Activated CD4-positive, alpha-beta T cell treated with anti-CD3 and anti-CD28 coated beads, Interleukin-2, amount 50 U/mL, for 16 hours (primary cell): ENCODE measurements at places on chromosomes 4 and X.

GRCh38 chr4:172842779-172843178 lies 325.8 kb upstream of the GALNT7 start:
- no peak for DNase-seq

DNA sequence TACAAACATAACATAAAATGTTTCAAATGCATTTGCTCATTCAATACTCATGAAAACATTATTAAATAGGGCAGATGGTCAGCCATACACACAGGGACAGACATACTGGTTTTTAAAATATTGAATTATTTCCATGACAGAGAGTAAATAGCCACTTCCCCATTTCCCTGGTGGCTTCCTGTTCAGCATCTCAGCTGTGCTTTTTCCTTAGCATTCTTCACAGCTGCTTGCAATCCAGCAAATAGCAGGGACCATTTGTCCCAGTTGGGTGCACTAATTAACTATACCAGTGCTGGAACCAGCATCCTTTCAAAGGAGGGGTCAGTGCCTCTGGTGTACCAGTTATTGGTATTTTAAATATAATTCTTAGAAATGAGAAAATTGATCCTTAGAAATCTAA lies 964.7 kb downstream of the RAB28 start:
- DNase-seq = no peak

DNA sequence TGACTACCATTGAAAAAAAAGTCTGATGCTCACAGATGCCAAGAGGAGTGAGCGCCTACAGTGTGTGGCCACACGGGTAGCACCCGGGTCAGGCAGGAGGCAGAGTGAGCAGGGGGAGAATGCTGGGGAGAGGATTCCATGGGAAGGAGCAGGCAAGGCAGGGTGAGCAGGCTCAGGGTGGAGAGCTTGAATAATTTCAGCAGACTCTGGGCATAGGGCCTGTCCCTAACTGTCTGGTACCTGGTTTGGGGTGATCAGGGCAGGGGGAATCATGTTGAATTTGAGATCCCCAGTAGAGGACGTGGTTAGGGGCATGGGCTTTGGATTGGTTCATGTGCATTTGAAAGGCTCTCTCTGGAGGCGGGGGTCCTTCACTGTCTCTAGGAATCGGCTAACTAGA lies 51.2 kb upstream of the TLR3 start:
- no peak for DNase-seq

DNA sequence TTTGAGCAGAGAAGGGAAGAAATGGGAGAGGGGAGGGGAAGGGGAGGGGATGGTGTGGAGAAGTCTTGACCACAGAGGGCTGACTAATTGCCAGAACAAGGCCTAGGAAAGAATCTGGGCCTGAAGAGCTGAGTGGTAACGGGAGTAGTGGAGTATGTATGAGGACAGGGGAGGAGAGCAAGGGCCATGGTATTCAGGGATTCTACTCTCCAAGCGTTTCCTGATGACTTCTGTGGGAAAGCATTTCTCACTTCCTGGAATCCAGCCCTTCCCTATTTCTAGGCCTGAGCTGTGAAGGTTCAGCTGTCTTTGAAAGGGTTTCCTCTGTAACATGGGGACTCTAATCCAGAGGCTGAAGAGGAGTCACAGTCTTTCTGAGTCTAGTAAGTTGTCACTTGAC lies 19.7 kb upstream of the SOX3 start:
- DNase-seq = no peak

DNA sequence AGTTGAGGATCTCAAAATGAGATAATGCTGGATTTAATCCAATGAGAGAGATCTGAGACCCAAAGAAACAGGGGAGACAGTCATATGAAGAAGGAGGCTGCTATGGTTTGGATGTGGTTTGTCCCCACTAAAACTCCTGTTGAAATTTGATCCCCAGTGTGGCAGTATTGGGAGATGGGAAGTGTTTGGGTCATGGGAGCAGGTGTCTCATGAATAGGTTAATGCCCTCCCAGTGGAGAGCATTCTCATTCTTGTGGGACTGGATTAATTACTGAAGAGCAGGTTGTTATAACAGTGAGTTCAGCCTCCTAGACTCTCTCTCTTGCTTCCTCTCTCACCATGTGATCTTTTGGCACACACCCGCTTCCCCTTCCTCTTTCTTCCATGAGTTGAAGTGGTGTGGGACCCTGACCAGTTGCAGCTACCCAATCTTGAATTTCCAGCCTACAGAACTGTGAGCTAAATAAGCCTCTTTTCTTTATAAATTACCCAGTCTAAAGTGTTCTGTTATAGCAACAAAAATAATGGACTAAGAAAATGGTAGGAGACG lies 70.3 kb downstream of the PPEF2 start:
- no peak for DNase-seq

DNA sequence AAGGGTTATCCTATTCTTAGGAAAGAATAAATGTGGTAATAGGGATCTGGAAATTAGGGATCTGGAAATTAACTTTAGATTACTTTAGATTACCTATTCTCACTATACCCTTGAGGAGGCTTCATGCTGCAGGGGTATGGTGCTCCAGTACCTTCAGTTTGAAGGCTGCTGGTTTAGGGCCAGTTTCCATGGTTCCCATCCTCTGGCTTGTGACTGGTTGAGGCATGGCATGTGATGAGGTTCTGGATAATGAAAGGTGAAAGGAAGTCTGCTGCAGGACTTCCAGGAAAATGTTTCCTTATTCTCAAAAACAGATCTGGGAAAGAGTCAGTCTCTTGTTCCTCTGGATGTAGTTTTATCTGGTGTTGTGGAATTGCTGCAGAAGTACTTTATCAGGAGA lies 25.9 kb downstream of the FRAS1 start:
- no peak for DNase-seq

DNA sequence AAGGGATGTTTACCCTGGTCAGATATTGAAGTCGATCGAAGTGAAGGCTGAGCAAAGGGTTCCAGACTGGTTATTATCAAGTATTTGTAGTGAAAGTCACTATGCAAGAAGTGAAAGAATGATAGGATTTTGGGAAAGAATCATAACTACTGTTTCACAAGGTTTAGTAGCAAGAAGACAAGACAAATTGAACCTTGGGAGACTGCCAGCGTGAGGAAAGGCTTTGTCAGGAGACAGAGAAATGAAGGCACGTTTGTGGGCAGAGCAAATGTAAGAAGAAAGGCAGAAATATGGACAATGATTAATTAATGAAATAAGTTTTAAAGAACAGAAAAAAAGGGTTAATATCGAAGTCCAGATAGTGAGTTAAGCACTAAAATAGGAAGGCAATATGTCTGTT lies 456.8 kb downstream of the TRIML1 start:
- DNase-seq = no peak

GRCh38 chr4:98639523-98639922 lies 18.9 kb downstream of the TSPAN5 start:
- DNase-seq = peak; percentile 42

DNA sequence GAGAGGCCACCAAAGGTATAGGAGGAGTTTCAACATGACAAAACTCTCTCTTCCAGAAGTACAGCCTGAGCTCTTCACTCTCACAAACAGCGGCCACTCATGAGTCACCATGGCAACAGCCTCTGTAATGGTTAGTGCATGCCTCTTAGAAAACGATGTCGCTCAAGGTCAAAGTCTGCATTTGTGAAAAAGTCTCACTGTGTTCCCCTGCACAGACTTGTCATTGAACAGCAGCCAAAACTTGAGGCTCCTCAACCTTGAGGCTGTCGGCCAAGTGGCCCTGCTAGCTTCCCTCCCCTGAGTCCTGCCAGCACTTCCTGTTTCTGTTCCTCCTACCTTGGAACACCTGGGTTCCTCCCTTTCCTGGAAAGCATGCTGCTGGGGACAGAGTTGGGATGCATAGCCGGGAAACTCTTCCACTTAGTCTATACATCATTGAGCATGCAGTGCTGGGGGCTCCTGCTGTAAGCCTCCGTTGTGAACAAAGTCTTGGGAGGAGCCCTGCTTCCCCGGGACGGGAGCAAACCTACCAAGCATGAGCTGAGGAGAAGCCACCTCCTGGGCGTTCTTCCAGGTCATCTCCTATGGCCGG lies 66.6 kb downstream of the ING2 start:
- DNase-seq = no peak

DNA sequence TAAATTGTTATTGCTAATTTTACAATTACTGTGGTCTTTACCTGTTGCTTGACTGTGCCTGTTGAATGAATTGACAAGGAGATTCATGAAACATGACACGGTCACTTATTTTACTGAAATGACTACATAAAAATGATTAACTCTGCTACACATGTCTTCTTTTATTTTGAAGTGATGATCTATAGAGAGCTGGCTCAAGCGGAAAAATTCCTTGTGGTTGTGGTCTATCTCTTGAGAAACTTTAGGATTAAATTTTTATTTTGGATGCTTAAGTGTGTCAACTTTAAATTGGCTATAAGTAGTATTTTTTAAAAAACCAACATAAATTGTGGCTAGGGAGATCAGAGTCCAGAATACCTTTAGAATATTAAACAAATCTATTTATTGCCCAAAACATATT lies 131.8 kb upstream of the PITX2 start:
- no peak for DNase-seq

DNA sequence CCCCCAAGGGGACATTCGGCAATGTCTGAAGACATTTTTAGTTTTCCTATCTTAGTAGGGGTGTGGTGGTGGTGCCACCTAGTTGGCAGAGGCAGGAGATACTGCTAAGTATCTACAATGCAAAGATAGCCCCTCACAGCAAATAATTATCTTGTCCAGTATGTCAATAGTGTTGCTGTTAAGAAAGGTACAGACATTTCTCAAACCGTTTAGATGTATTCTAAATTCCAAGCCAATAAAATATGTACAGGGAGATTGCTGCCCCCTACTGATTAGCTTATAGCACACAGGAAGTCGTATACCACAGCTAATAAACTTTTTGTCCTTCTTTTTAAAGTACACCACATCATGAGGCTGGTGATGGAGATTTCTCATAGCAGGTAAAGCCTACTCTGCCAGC lies 260.5 kb downstream of the TMA16 start:
- DNase-seq = no peak

GRCh38 chrX:121161501-121161933 lies 114.1 kb downstream of the GLUD2 start:
- DNase-seq = peak; percentile 33

DNA sequence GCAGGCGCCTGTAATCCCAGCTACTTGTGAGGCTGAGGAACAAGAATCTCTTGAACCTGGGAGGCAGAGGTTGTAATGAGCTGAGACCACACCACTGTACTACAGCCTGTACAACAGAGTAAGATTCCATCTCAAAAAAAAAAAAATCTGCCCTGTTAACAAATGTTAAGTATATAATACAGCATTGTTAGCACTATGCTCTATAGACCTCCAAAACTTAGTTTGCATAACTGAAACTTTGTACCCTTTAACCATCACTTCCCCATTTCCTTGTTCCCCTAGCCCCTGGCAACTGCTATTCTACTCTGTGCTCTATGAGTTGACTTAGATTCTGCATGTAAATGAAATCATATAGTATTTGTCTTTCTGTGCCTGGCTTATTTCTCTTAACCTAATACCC lies 76.7 kb downstream of the TAB3 start:
- no peak for DNase-seq

GRCh38 chrX:154775419-154776349 lies 13.0 kb downstream of the DKC1 start:
- peak; percentile 35 for DNase-seq

- DNase-seq = no peak
These were observed 6.8 kb upstream of the TBC1D19 start for GRCh38 chr4:26577066-26577465.
